ENCODE measurements at places on chromosomes 1 and 21.
A peak's percentile ranks its signal among the peaks of the same experiment; 100 is the strongest.

GRCh38 chr1:222275001-222275728 lies 272.7 kb downstream of the HHIPL2 start:
- DNase-seq = no peak

- DNase-seq = peak; percentile 90
Measured at GRCh38 chr1:10045480-10046355, 13.0 kb downstream of the UBE4B start.

DNA sequence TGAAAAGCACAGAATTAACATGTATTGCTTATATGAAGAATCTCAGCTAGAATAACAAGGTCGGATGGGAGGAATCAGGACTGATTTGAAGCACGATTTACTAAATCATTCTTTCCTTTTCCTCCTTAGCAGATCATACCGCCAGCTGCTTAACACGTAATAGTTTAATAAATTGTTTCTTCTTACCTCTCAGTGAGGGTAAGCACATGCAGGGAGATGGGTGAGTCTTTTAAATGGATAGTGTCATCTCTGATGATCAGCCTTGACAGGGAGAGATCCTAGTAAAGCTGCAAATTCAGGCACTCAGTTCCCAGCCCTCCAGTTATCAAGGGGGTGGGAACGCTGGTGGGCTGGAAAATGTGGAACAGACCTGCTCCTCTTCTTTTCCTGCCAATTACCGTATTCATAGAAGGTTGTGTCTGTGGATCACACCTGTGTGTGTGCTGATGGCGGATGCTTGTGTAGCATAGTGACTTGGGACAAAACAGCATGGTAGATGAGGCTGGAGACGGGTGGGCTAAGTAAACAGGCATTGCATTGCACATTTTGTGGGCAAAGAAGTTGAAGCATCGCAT lies 30.7 kb downstream of the NTPCR start:
- DNase-seq = no peak

DNA sequence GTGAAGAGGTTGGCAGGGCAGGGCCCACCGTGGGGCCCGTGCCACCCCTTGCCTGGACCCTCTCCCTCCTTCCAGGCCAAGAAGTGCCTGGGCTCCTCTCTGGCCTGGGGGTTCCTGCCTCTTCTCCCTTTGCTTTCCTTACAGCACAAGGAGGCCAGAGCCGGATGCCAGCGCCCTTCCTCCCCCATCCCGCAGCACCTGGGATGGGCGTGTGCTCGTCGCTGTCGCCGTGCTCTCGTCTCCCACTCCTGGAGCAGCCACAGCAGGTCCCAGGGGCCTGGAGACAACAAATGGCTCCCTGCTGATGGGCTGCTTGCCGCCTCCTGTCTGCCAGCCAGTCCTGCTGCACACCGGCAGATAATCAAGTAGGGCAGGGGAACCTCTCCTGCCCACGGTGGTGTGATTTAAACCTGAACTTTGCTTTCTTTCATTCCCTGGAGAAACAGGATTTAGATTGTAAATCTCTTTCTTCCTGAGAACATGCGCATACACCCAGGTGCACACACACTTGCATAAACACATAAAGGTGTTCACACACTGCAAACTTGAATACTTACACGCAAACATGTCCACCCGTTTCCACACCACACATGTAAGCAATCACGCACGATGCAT lies 50.8 kb upstream of the POU3F1 start:
- no peak for DNase-seq

DNA sequence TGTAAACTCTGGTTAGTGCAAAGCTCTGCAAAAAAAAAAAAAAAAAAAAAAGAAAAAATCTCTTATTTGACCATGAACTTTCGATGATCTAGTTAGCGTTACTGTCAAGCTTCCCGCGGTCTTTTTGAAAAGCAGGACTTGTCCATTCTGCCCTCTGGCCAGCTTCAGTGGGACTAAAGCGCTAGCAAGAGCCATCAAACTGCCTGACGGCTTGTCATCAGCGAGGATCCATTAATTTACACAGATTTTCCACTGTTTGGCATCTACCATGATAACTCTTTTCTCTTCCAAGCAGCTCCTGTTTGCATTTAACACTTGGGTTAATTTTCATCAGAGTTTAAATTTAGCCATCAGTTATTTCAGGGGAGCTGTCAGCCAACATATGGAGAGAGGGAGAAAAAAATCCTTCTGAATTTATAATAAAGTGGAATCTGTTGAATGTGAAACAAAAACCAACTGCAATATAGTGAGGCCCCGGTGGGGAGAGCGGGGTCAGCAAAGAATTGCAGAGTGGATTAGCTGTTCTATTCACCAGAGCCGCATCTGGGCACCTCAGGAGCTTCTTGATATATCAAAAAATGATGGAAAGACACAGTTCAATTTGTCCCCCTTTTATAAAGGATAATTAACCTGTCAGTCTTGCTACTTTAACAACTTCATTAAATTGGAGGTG lies 298.2 kb downstream of the SPATA17 start:
- DNase-seq = no peak

DNA sequence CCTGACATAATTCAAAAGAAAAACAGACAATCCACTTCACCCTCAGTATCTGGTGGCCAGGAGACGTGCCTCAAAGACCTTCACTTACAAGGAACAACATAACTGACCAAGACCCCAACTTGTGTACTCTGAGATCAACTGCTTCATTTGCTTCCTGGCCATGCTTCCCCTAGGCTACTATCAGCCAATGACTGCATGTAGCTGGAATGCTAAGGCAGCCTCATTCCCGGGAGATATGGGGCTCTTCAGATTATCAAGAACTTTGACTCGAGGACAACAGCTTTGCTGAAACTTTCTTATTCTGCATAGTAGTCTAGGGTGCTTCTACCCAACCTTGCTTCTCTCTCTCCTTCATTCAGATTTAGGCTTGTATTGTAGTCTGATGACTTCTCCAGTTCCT lies 11.7 kb upstream of the UCK2 start:
- DNase-seq = no peak

DNA sequence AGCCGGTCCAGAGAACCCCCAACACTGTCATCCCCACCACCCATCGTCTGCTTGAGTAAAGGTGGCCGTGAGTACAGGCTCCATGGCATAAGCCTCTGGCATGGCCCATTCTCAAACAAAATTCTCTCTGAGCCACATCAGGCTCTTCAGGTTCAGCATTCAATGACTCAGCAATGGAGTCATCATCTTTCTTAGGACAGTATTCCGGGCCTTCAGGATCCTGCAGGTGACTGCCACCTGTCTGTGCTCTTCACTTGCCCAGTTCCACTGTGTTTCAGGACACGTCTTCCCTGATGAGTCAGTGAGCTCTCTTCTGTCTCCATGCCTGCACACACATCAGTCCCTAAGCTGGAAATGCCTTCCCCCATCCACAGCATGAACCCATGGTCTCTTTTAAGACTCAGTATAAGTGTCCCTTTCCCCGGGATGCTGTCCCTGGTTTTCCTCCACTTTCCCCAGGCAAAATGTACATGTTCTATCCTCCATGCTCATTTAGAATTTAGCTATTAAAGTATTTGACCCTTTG lies 81.1 kb upstream of the FGGY start:
- DNase-seq = no peak

- DNase-seq = no peak
Measured at GRCh38 chr21:38955495-38955894, 149.8 kb downstream of the ETS2 start.

GRCh38 chr1:67741736-67742135 lies 56.7 kb downstream of the GADD45A start:
- no peak for DNase-seq

GRCh38 chr1:170133766-170134495 lies 11.8 kb upstream of the NTMT2 start:
- DNase-seq = no peak

Measured in hematopoietic multipotent progenitor cell treated with erythropoietin and hydrocortisone succinate and interleukin-3 and kit ligand, for 17 days (in vitro differentiated cells).